ENCODE measurements at places on chromosomes 1 and 21.

GRCh38 chr1:151811181-151811580, 6.0 kb upstream of the LINGO4 start:
- no peak for DNase-seq

DNA sequence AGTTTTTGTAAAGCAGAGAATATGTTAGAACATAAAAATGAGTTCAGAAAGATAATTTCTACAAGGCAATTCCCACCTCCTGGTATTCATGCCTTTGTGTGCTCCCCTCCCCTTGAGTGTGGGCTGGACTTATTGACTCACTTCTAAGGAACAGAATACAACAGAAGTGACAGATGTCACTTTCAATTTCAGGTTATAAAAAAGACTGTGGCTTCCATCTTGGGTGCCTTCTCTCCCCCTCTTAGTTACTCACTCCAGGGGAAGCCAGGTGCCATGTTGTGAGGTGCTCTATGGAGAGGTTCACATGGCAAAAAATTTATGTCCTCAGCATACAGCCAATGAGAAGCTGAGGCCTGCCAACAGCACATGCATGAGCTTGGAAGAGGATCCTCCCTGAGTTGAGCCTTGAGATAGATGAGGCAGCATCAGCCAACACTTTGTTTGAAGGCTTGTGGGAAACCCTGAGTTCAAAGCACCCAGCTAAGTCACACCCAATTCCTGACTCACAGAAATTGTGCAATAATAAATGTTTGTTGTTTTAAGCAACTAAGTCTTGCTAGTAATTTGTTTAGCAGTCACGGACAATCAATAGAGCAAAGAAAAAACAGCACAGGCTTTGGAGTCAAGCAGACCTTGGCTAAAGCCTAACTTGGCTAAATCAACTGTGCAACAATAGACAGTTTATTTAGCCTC, 73.5 kb upstream of the NGF start:
- DNase-seq, result no peak

DNA sequence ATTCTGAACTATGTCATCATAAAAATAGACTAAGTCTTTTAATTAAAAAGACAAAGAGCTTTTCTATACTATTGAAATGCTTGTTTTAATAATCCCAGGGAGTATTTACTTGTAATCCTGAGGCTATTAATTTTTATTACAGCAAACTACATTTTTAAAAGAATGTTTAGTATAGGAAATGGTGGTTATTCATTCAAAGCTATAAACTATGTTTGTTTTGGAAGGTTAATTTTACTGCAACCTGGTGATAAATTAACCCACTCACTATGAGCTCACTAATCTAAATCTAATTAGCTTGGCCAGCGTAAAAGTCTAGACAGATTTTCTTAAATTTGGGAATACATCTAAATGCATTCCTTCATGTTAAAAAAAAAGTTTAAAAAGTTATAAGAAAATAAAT, 13.8 kb upstream of the EYA3 start:
- DNase-seq, result no peak

- no peak for DNase-seq
These were observed 183.0 kb downstream of the ETS2 start for GRCh38 chr21:38988509-38989378.

GRCh38 chr1:57623039-57623790, 199.4 kb upstream of the DAB1 start:
- DNase-seq, result peak; percentile 67

DNA sequence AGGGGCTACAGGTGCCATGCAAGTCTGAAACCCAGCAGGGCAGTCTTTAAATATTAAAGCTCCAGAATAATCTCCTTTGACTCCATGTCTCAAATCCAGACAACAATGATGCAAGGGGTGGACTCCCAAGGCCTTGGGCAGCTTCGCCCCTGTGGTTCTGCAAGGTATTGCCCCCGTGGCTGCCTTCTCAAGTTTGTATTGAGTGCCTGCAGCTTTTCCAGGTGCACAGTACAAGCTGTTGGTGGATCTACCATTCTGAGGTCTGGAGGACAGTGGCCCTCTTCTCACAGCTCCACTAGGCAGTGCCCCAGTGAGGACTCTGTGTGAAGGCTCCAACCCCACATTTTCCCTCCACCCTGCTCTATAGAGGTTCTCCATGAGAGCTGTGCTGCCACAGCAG, 3.7 kb upstream of the MROH9 start:
- no peak for DNase-seq

GRCh38 chr1:212285685-212286555, 710 bp downstream of the PPP2R5A start:
- DNase-seq, result peak; percentile 61

DNA sequence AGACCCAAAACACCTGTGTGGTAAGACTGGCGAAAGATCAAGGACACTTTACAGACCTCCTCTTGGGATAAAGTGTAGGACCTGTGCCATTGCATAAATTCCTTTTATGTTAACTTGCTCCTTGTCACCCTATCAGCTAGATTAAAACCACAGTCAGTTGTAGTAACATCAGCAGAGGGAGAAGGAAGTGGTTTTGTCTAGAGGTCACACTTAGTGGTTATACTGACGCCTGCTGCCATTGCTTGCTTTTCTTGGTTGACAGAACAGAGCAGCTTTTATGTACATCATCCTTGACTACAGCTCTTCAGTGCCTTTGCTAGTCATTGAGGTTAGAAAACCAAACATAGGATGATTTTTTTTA, 101.4 kb downstream of the PBX1 start:
- no peak for DNase-seq

GRCh38 chr1:31790641-31791091, 25.2 kb downstream of the SPOCD1 start:
- DNase-seq, result no peak

DNA sequence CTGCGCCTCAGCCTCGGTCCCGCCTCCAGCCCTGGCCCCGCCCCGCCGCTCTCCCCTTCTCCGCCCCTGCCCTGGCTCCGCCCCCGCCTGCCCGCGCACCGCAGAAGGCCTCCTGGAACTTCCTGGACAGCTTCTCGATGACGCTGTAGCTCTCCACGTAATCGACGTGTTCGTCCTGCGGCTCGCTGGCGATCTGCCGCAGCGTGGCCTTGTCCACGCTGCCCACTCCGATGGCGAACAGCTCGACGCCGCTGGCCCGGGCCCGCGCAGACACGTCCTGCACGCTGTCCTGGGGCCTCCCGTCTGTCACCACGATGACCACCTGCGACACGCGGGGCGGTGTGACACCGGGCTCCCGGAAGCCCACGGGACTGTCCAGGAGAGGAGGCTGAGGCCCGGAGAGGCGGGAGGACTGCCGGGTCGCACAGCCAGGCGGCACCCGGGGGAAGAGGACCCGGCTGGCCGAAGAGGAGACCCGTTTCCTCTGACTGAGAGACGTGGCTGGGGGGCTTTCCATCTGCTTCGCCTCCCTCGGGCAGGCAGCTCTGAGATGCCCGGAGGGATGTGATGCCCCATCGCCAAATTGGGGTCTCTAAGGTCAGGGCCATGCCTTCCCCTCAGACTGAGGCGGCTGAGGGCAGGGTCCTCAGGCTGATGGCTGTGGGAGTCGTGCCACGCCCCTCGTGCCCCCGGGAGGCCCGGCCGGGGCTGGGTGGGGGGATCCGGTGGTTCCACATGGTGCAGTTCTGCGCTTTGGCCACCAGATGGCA, 4.6 kb downstream of the MATN1 start:
- no peak for DNase-seq

DNA sequence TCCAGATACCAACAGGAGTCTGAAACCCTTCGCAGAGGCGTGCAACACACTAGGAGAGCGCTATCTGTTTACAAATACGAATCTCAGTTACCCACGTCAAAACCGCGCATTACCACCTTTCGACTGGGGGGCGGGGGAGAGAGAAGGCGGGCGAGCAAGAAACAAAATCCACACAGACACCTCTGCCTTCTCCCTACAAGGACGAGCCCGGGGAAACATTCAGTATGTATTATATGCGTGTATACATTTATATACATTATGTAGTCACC, 722 bp downstream of the TUT4 start:
- peak; percentile 54 for DNase-seq

- DNase-seq, result no peak
These were observed 95.7 kb downstream of the NIBAN1 start for GRCh38 chr1:184878602-184879001.

DNA sequence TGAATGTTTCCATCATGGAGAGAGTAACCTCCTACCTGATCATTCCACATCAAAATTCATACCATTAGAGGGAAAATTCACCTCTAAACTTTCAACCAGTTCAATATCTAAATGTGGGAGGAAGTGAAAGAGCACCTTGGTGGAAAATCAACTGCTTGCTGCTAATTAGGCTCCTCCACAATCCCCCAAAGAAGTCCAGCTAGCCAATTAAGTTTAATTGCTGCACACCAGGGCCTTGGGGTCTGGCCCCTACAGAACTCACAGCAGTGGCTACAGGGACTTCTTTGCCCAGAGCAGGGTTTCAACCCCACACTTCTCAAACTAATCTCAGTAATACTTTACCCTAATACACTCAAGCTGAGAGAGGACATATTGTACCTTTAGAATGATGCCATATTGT, 62.1 kb downstream of the RGS21 start:
- no peak for DNase-seq

- DNase-seq, result no peak
These were observed 38.2 kb upstream of the PARP1 start for GRCh38 chr1:226446094-226446493.

- no peak for DNase-seq
These were observed 46.8 kb upstream of the RUNX1 start for GRCh38 chr21:35095859-35096291.

DNA sequence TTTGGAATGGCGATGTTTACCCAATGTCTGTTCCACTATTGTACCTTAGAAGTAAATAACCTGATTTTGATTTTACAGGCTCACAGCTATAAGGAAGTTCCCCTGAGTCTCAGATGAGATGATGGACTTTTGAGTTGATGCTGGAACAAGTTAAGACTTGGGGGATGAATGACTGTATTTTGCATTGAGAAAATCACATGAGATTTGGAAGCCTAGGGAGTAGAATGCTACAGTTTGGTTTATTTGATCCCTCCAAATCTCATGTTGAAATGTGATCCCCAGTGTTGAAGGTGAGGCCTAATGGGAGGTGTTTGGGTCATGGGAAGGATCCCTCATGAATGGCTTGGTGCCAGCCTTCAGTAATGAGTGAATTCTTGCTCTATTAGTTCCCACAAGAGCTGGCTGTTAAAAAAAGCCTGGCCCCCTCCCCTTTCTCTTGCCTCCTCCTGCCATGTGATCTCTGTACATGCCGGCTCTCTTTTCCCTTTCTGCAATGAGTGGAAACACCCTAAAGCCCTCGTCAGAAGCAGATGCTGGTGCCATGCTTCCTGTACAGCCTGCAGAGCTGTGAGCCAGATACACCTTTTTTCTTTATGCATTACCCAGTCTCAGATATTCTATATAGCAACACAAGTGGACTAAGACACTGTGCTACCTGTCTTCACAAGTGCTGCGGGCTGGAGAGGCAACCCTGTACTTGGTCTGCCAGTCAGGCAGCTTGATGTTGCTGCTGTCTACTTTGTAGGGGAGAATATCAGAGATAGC, 77.0 kb upstream of the TLR5 start:
- DNase-seq, result no peak
